ENCODE measurements at places on chromosomes 2 and 18.

DNA sequence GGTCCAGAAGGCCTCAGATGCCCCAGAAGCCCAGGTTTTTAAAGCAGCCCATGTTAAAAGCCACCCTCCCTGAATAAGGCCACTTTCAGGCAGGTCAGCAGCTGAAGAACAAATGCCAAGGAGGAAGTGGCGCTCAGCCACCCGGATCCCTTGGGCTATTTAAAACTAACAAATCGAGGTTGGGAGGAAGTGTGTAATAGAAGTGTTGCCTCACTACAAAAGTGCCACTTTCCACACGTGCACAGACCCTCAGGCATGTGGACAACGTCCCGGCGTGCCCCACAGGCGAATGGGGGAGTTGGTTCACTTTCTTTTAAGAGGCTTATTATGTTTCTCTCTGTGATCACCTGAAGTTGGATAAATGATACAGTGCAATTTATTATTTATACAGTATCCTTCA, 173.8 kb upstream of the SALL3 start:
- no peak for DNase-seq

- DNase-seq, result no peak
These were observed 36.1 kb downstream of the ABCG8 start for GRCh38 chr2:43874776-43875451.

- no peak for DNase-seq
These were observed 401.5 kb upstream of the TRIB2 start for GRCh38 chr2:12315224-12315623.

DNA sequence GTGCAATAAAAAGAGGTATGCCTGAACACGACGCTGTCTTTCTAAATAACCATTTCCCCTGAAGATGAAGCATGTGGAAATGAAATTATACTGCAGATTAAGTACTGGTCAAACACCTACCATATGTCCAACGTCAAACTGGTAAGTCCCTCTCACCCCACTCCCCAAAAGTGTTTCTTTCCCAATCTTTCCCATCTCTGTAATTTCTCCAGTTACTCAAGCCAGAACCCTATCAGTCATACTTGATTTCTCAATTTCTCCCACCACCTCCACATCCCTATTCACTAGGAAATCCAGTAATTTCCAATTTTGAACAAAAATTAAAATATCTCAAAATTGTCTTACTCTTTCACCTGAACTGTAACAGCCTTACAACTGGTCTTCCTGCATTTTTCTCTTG, 29.2 kb downstream of the HDHD2 start:
- no peak for DNase-seq

DNA sequence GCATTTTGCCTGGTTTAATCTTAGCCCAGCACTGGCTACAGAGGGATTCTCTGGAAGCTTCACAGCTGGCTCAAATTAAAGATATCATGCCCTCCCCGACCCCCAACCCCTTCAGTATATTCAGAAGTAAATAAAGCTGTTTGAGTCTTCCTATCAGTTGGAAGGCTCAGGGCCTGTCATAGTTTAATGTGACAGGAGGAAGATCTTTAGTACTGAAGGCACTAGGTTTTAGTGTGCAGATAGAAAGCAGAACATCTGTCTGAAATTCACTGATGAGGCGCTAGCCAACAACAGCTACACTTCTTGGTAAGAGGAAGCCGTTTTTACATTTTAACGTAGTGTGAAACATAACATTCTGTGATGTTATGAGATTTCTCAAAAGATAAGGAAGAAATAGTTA, 969.1 kb upstream of the CDH2 start:
- no peak for DNase-seq

- no peak for DNase-seq
These were observed 181.8 kb downstream of the GBX2 start for GRCh38 chr2:235986361-235986760.

DNA sequence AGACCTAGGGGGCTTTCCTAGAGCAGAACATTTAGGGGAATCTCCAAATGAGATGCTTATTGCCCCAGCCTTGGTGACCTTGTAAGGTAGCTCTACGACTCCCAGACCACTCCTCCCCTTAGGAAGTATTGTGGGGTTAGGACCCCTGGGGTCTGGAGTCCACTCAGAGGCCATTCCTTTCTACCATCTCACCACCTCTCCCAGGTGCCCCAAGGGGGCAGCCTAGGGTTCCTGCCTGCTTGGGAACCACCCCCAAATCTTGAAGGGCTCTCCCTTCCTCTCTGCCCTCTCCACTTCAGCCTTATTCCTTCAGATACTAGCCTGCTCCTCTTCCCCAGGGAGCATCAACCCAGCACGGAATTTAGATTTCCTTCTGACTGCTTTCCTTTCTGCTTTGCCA, 17.5 kb upstream of the EXOC6B start:
- DNase-seq, result no peak
